ENCODE measurements at places on chromosomes 5 and 9.

- no peak for DNase-seq
Measured at GRCh38 chr5:71924980-71925379, 182.3 kb upstream of the MAP1B start.

GRCh38 chr5:76489877-76490688 is 87.0 kb downstream of the IQGAP2 start:
- no peak for DNase-seq

DNA sequence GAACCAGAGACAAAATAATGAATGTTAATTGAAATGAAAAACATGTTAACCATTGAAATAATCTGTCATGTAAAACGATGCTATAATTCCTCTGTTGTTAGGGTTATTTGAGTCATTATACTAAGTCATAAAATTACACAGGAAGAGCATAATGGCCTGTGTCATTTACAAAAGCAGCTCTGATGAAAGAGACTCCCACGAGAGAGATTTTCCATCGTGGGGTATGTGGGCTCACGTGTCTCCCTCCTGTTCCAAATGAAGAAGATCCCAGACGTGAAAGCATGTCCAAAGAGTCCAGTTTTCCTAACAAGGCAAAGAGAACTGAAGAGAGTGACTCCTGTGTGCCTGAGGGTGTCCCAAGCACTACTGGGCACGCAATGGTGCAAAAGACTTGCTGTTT is 379.8 kb downstream of the SPOCK1 start:
- no peak for DNase-seq

DNA sequence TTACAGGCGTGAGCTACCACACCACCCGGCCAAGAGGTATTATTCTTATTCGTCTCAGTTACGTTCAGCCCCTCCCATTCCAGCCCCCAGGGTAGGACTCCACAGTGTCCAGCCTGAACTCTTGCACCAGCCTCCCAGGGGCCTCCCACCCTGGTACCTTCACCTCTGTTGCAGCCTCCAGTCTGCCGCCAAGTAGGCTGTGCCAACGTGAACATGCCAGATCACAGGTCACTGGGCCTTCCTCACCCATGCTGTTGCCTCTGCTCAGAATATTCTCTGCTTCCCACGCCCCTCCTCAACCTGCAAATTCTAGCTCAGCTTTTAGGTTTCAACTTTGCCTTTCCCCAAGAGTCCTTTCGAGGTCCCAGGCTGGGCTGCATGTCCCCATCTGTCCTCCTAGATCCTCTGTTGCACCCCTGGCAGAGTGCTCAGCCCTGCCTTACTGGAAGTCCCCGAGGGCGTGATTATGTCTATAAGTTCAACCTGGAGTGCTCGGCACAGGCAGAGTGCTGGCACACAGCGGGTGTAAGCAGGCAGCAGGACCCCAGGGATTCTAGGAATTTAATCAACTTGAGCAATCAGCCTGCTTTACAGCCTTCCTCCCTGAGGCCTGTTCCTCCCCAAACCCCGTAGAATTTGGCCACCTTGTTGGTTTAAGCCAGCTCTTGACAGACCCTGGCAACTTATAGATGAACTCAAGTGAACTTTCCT is 13.1 kb upstream of the STXBP1 start:
- no peak for DNase-seq

DNA sequence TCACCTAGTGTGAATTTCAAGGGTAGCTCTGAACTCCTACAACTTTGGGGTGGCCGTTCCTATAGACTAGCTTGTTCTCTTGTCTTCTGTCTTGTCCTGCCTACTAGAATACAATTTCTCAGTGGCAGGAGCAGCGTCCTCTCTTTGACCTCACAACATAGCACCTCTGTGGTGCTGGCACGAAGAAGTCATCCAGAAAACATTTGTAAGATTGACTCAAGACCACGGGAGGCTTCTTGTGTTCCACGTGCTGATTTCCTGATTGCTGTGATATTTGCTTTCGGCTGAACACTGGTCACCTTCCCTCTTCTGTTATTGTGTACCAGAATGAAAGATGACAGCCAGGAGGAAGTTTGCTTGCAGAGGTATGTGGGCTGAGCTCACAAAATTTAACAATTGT is 27.0 kb downstream of the SLC1A1 start:
- DNase-seq, result no peak

DNA sequence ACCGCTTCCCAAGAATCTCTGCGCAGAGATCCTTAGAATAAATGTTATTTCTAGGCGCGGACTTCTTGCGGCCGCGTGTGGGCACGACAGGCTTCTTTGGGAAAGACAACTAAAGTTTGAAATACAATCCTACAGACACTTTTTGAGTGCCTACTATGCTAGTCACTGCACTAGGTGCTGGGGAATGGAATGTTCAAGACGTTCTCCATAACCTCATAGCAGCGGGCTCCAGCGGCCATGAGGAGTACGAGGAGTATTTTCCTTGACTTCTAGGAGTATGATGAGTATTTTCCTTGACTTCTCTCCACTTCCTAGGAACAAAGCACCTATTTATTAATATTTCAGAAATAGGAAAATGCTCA is 636 bp upstream of the PWWP2A start:
- no peak for DNase-seq

DNA sequence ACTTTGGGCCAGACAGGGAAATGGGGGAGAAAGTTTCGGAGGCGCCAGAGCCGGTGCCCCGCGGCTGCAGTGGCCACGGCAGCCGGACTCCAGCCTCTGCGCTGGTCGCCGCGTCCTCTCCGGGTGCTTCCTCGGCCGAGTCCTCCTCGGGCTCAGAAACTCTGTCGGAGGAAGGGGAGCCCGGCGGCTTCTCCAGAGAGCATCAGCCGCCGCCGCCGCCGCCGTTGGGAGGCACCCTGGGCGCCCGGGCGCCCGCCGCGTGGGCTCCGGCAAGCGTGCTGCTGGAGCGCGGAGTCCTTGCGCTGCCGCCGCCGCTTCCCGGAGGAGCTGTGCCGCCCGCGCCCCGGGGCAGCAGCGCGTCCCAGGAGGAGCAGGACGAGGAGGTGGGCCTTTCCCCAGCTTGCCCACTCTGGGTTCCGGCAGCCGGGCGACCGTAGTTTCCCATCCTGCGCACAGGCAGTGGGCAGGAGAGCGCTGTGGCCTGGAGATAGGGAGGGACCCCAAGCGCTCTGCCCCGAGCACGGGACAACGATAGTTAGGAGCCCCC is 516 bp downstream of the MAST4 start:
- no peak for DNase-seq

DNA sequence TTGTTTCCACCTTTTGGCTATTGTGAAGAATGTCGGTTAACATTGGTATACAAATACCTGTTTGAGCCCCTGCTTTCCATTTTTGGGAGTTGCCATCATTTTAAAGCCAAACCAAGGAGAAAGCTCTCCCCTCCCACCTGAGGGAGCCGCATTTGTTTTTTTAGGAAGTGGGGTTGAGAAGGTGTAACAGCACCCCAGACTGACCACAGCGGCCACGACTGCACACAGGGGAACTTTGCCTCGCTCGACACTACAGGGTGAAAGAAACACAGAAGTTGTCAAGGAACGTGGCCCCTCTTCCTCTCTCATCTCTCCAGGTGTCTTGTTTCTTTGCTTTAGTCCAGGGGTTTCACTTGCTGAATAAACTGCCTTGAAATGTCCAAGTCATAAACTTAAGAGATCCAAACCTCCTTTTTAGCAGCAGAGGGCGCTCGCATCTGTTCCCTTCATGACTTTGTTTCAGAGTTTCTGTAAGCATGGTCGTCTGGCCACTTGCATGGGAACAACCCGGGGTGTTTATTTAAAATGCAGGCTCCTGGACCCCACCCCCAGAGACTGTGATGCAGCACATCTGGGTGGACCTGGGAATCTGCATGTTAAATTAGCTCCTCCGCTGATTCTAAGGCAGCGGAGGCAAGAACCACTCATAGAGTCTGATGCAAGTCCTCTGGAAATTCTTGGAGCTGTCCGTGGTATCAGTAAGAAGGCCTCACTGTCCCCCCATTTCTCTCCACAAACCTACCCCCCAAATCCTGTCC is 2.1 kb upstream of the TTLL11 start:
- DNase-seq, result no peak

DNA sequence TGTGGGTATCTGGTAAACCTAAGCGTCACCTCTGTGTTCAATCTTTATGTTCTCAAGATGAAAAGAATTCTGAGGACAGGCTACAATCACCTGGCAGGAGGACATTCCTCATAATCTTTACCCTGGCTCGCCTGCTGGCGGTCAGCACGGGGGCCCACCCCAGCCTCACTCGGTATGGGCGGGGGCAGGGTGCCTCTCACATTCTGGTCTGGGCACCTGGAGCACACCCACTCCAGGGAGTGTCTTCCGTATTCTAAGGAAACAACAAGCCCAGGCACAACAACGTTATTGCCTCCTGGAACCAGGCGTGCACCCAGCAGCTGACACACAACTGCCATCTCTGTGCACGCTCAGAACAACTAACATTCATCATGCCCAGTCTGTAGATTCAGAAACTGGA is 179.8 kb downstream of the ROR2 start:
- no peak for DNase-seq

- DNase-seq, result no peak
Measured at GRCh38 chr5:166428264-166428803, 1863.1 kb upstream of the WWC1 start.

GRCh38 chr9:132609829-132610228 is 27.4 kb downstream of the BARHL1 start:
- no peak for DNase-seq

DNA sequence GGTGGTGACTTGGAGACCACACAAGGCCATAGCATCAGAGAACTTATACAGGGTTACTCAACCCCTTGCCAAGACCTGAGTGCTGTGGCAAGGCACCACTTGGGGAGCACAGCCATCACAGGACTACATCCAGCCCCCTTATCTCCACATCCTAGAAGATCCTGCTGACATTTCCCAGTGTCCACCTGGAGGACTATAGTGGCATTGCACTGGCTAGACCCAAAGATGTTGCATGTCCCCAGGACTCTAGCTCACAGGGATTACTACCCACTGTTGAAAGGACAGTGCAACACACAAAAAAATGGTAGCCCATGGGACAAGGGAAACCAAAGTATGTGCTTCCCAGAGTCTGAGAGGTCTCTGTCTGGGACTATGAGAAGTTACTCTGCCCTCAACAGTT is 411.1 kb upstream of the NUDT12 start:
- no peak for DNase-seq

DNA sequence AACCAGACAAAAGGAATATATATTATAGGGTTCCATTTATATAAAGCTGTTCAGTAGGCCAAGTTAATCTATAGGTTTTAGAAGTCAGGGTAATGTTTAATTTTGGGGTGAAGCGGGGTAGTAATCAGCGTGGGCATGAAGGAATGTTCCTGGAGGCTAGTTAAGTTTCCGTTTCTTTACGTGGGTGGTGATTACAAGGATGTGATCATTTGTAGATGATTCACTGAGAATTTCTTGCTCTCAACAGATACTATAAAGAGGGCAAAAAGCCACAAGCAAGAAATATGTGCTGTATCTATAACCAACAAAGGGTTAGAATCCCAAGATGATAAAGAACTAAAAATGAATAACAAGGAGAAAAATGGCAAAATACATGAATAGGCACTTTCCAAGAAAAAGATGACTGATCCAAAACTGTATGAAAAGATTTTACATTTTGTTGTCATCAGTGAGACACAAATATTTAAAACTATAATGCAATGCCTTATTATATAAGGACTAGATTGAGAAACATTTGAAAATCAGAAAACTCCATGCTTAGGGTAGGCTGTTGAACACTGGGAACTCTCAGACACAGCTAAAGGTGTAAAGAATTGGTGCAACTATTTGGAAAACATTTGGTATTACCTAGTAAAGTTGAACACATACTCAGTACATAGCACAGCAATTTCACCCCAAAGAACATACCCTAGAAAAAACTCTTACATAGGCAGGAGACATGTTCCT is 224.3 kb upstream of the S1PR3 start:
- no peak for DNase-seq

DNA sequence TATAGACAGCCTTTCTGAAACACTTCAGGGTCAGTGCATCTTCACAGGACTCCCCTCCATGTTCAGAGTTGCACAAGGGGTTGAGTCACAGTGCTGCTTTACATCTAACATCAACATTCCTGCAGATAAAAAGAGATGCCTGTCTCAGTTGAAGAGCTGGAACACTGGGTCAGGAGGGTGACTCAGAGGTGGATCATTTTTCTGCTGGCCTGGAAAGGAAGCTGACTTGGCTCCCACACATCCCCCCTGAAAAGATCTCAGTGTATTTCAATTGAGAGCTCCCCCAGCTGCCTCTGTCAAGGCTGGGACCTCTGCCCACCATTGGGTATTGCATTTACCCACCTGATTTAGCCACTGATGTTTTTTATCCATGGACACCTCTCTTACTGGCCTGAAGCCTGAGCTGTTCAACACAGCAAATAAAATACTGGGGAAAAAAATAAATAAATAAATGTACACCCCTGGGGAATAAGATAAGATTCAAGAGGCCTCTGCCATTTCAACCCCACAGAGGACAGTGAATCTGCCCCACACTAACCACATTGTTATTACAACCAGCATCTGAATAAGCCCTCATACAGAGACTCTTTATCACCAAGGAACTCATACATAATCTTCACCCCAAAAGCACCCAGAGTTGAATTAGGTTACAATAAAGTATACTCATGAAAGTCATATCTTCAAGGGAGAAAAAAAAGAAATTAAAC is 716.4 kb downstream of the SEMA5A start:
- DNase-seq, result no peak

DNA sequence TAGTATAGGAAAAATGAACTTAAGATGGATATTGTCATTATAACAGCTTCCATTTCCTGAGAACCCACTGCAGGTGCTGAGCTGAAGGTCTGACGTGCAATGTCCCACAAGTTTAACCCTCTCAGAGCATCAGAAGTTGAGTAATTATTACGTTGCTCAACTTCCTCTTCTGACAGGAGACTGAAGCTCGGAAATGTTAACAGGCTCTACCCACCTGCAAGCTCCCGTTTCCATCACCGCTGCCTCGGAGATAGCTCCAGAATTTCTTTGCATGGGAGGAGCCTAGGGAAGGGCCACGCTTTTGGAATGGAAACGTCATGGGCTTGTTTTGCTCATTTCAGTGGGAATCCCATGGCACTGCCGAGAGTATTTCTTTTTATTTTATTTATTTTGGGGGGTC is 1.0 kb upstream of the NTMT1 start:
- no peak for DNase-seq

GRCh38 chr9:121711281-121711680 is 59.8 kb downstream of the DAB2IP start:
- DNase-seq, result no peak

DNA sequence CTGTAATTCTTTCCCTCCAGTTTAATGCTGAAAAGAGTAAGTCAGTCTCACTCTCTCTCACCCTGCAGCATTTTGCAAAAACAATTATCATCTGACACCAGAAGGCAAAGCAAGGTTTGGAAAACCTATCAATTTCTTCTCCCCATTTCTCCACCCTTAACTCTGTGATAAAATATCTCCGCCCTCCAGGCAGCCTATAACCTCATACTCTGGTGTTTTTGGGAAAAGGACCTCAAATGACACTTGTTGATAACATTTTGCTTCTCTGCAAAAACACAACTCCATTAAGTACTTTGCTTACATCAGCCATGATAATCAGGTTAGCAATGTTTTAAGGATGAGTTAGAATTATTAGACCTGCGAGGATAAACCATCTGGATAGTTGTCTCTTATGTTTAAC is 2.3 kb downstream of the ANKH start:
- no peak for DNase-seq

All from activated CD4-positive, alpha-beta T cell treated with anti-CD3 and anti-CD28 coated beads for 1 hour (primary cell).